ENCODE measurements at places on chromosomes 5 and 9. TPM values are rescaled to one million over a fixed set of nuclear protein-coding genes. Genes with fewer than 3 reads are reported as not detected.

- peak; percentile 84 for DNase-seq
Observed at GRCh38 chr9:91071184-91071990, 269.8 kb downstream of the SYK start.

- DNase-seq, result no peak
Observed at GRCh38 chr5:73783828-73784227, 157.8 kb downstream of the ARHGEF28 start.

DNA sequence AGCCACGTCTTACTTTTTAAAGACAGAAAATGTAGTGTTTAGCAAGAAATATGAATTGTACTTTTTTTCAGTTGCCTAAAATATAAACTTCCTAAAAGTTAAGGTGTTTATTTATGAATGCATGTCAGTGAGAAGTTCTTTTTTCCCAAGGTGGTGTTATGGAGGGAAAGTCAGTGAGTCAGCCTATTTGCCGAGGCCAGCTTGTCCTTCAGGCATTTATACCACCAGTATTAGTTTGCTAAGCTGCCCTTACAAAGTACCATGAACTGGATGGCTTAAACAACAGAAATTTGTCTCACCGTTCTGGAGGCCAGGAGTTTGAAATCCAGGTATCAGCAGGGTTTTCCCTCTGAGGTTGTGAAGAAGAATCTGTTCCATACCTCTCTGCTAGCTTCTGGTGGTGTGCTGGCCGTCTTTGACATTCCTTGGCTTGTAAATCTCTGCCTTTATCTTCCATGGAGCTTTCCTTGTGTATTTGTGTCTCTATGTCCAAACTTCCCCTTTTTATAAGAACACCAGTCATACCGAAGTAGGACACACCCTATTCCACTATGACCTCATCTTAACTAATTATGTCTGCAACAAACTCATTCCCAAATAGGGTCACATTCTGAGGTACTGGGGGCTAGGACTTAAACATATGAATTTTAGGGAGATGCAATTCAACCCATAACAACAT lies 38.4 kb downstream of the PRKACG start:
- no peak for DNase-seq

DNA sequence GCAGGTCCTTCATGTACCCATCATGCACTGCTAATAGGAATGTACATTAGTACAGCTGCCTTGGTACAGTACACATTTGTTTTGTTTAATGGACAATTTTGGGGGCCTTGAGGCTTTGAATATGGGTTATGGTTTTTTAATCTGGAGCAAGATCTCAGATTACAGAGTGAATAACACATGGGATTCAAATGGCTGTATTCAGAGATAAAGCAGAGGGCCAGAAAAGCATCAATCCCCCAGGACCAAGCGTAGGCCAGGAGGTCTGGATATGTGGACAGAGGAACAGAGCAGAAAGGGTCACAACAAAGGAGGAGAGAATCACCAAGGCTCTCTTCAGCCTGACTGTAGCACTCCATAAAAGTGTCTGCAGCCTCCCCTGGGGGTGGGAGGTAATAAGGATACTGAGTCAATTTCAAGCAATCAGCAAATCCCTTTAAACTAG lies 47.7 kb upstream of the STK32A start:
- DNase-seq, result no peak

DNA sequence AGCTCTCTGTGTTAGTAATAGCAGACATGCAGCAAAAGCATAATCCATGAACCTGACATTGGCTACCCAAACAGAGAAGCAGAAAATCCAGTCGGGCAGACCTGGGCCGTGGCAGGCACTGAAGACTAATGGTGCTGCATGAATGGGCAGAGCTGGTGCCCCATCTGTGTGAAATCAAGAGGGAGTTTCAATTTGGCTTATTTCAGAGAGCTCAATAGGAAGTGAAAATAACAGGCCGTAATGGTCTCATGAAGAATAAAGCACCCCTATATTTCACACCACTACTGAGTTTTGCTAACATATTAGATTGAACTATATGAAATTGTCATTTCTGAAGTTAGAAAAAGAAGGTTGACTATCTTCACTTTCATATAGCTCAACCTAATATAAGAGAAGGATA lies 149.7 kb downstream of the ENC1 start:
- no peak for DNase-seq

GRCh38 chr5:102279711-102280110 lies 16.4 kb downstream of the SLCO4C1 start:
- DNase-seq, result no peak

GRCh38 chr5:54390015-54390414 lies 65.5 kb upstream of the HSPB3 start:
- peak; percentile 93 for DNase-seq

- DNase-seq, result no peak
Observed at GRCh38 chr5:133847301-133847700, 121.1 kb downstream of the C5orf15 start.

The CDX1 gene
- not detected for total RNA-seq

The SLC46A2 gene
- not detected for total RNA-seq

The PCDHB7 gene
- total RNA-seq, result not detected

DNA sequence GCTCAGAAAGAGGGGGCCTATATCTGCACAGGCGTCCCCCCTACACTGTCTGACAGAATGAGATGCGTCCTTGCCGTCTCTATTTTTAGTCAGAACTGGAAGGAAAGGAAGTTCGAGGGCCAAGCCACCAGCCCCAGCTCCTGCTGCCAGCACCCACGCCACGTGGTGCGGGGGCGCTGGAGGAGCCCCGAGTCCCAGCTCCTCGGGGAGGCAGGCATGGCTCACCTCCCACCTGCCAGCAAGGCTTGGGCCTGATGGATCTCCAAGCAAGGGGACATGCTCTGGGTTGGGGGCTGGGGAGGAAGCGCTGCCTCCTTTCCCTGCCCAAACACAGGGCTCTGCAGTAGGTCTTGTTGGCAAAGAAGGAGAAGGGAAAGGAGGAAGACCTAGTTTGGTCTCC lies 80.3 kb upstream of the ARAP3 start:
- DNase-seq, result no peak

The CCDC112 gene
- 11.7 TPM for total RNA-seq

DNA sequence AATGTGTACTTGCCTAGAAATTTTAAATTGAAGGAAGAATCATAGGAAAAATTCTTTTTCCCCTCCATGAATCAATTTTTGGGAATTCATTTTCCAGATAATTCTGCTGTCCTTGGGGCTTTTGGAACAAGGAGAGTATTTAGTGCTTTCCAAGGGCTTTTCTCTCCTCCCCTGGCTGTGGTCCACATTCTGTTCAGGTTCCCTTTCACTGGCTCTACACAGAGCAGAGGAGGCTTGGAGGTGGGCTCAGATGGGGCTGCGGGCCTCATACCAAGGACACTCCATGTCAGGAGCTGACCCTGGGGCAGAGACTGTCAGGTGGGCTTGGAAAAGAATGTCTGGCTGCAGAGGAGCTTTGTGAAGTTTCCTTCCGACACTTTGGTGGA lies 128.1 kb downstream of the GADD45G start:
- no peak for DNase-seq

The KLF4 gene
- 7.4 TPM for total RNA-seq

GRCh38 chr9:88972401-88972800 lies 18.9 kb upstream of the S1PR3 start:
- no peak for DNase-seq

GRCh38 chr5:59366784-59367183 lies 526.7 kb downstream of the PDE4D start:
- DNase-seq, result no peak

DNA sequence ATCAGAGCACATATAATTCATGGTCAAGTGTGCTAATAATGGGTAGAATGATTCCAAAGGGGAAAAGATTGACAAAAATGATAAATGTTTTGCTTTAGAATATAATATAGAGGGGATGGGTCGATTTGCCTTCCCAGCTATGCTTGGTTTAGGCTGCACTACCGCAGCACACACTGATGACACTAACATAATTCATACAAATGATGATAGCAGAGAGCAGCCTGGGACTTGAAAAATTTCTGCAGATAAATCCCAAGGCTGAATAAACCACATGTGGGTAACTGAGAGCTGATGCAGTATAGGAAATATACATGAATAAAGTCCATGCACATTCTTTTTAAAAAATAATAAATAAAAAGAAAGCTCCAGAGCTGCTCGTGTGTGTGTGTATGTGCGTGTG lies 54.5 kb downstream of the EFNA5 start:
- no peak for DNase-seq

GRCh38 chr5:113367586-113367985 lies 67.2 kb downstream of the TSSK1B start:
- no peak for DNase-seq

- no peak for DNase-seq
Observed at GRCh38 chr9:32881948-32882347, 98.6 kb downstream of the TMEM215 start.

DNA sequence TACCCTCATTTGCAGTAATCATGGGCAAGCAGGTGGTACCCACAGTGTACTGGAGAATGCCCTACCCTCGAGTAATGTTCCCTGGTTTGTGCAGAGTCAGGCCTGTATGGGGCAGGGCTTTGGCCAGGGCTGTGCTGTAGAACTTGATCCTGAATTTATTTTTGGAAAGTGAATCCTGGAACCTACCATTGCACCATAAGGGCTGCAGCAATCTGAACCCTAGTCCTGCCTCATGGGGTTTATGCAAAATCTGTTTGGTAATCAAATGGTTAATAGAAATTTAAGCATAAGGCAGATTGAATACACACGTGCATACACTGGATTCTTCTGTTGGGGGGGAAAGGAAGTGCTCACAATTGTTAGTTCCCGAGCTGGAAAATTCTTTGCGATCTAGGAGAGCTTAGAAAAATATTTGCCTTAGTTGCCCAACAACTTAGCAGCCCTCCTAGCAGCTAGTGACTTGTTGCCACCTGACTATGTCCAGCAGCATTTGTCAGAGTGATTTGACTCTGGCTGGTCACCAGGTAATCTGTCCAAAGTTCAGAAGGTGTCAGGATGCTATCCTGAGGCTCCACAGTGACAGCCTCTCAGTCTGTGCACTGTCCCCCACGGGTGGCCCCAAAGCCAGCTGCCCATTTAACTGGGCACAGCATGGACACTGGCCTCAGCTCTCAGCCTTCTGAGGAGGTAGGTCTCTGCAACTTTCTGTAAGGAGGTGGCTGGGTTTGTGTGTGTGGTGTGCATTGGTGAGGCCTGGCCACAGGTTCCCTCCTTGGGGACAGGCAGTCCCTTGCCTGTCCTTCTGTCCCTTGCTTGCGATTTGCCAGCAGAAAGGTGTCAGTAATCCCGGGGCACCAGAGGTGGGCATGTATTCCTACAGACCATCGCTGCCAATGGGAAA lies 8.3 kb downstream of the MVB12B start:
- no peak for DNase-seq

DNA sequence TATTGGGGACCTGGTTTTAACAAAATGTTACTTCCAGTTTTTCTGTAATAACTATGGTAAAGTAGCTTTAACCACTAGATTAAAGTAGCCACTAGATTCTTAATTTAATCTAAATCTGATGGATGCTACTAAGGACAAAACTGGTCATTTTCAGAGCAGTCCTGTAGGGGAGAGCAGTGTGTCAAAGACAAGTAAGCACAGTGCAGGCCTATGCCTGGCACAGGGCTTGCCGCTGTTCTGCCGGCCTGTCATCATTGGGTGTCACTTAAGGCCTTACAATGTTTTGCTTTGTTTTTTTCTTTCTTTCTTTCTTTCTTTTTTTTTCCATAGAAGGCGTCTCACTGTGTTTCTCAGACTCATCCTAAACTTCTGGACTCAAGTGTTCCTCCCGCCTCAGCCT lies 53.0 kb upstream of the NXNL2 start:
- no peak for DNase-seq

- DNase-seq, result peak; percentile 33
Observed at GRCh38 chr9:76136986-76137385, 246.5 kb downstream of the PCSK5 start.

GRCh38 chr5:135650081-135650480 lies 71.3 kb upstream of the CXCL14 start:
- peak; percentile 73 for DNase-seq

All from epithelial cell of proximal tubule (primary cell).